ENCODE measurements at places on chromosomes 4 and X.

DNA sequence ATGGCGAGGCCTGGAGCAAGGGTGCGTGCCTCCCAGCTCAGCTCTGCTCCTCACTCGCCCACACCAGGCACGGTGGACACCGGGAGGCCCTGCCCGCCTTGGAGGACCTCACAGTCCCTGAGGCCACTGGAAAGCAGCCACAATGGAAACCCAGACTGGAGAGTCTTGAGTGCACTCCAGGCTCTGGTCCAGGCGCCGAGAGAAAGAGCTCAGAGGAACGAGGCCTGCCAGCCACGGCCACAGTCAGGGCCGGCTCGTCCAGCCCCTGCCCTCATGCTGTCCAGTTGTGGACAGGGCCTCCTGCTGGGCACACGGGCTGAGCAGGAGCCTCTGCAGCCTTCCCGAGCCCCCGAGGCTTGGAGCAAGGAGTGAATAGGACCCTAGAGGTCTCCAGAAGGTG, 53.3 kb upstream of the GRPEL1 start:
- no peak for DNase-seq

GRCh38 chr4:90113881-90114457, 13.2 kb upstream of the CCSER1 start:
- DNase-seq, result no peak

GRCh38 chrX:16786791-16787735, 797 bp downstream of the TXLNG start:
- no peak for DNase-seq

DNA sequence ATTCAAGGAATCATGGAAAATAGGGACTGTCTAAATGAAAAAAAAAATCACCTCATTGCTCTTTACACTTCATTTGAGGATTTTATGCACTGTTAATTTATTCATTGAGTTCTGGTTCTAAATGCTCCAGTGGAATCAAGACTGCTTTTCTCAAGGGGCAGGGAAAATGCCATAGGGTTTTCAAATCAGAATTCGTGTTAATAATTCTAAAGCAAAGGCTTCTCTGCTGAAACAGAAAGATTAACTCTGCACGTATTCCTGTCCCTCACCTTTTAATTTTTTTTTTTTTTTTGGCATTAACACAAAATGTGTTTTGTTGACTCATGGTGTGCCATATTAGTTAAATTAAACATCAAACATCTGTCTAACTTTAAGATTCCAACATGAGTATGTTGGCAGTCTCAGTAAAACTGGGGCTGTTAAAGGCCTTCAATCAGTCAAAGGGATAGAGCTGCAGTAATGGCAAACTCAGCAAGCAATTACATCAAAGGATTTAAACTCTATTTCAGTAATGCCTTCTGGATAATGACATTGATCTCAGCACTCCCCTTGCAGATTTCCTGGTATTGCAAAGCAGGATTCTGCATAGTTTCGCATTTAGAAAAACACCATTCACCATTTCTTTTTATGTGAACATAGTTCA, 878.1 kb downstream of the RAPGEF2 start:
- DNase-seq, result no peak

DNA sequence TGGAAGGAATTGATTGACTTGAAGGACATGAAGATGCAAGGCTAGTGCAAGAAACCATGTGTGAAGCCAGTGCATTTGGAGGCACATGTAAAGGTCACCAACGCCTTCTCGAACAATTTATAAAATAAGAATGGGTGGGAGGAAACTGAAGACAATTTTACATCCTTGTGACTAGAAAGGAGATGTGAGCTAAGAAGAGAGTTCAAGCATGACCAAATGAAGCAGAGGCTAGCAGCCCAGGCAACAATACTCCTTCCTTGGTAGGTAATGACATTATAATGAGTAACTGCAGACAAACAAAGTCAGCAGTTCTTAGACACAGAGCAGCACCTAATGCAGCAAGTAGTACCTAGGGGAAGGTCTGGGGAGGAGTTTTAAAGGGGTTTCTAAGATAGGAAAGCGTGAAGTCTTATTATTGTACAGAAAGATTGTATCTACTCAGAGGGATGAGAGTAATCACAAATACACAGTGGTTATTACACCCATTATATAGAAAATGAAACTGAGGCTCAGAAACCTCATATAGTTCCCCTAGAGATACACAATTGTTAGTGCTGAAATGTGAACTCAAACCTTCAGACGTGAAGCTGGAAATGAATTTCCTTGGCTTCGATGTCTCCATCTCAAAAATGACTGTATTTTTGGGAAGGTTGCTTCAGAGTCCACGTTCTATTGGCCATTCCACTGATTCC, 56.1 kb downstream of the ATXN3L start:
- DNase-seq, result no peak

DNA sequence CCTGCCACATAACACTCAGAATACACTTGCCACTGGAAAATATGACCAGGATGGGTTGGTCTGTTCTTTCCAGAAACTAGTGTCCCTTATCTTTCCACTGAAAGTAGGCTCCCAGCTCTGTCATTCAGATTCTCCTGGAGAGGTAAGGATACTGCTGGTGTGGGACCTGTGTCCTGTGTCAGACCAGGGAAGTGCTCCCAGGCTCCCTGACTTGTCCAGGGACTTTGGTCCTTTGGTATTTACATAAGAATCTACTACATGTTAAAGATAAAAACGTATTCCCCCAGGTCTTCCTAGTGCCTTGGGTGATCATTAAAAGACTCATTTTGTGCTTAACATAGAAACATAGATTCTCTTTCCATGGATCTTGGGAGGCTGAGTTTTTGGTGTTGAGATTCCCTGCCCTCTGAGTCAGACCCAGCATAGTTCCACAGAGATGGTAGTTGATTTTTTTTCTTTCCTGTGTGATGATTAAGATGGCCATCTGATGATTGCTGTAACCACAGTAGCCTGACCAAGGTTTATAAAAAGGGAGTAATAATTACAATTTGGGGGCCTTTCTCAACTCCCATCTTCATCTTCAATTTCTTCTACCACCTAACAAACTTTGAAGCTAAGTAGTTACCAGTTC, 159.8 kb upstream of the JADE1 start:
- no peak for DNase-seq

GRCh38 chr4:60655356-60655755, 544.8 kb upstream of the ADGRL3 start:
- no peak for DNase-seq

GRCh38 chr4:176886135-176886534, 93.4 kb upstream of the VEGFC start:
- no peak for DNase-seq

- DNase-seq, result no peak
These were observed 711.8 kb upstream of the FAM241A start for GRCh38 chr4:111433441-111433840.

DNA sequence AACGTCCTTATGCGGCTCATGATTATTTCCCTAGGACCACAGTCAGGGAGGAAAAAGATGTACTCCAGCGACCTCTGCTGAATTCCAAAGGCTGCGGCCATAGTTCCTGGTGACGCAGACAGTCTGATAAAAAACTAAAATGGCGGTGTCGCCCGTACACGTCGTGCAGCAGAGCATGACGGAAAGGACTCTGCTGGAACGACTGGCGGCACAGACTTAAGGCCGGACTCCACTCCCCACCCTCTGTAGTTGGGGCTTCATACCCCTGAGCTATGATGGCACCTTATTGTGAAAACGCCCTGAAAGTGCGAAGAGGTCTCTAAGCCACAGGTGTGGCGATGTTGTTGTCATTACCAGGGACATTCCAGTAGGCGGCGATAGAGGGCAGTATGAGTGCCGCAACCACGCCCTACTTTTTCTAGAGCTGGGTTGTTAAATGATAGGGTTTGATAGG, 90.0 kb upstream of the EDA2R start:
- DNase-seq, result no peak

GRCh38 chrX:41192880-41193279, 107.6 kb downstream of the USP9X start:
- DNase-seq, result no peak

DNA sequence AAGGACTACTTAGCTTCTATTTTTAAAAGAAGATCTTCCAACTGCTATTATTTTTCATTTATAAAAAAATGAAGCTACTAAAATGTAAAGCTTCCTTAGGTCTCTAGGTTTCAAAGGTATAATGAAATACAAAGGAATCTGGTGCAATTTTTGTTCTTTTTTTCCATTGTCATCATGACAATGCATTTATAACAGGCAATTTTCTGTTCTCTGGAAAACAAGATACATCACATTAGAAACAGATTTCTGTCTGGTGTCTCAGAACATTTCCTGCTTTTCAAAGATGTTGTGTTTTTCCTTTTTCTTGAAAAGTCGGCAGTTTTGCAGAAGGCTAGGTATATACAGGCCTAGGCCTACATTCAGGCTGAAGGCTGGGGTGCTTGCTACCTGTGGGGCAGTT, 63.6 kb upstream of the ATP8A1 start:
- DNase-seq, result no peak

DNA sequence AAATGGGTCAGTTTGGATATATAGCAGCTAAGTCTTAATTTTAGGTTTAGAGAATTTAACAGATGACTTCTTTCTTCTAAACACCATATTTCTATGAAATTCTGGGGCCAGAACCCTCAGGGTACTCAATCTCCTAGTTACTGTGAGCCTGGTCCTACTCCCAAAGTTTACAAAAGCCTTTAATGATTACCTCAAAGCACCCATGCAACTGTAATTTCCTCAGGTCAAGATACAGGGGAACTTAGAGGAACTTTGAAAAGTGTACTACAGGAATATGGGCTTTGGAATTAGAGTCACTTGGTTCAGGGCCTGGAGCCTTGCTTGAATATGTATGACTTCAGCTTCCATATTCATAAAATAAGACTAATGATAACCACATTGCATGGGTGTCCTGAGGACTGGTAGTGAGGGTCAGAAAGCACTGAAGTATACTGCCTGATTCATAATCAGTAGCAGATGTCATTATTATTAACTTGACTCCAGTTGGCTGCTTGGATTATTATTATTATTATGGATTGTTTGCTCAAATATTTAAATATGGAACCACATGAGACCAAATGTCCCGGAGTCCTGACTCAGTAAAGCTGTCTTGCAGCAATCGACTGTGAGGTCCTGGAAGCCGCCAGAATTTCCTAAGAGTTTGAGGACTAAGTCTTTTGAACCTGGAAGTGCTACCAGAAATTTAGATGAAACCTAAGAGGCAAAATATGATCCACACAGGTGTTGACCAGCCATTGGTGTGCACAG, 2.0 kb upstream of the ADH7 start:
- no peak for DNase-seq

- DNase-seq, result no peak
These were observed 267.2 kb upstream of the SLC7A11 start for GRCh38 chr4:138509346-138509745.

DNA sequence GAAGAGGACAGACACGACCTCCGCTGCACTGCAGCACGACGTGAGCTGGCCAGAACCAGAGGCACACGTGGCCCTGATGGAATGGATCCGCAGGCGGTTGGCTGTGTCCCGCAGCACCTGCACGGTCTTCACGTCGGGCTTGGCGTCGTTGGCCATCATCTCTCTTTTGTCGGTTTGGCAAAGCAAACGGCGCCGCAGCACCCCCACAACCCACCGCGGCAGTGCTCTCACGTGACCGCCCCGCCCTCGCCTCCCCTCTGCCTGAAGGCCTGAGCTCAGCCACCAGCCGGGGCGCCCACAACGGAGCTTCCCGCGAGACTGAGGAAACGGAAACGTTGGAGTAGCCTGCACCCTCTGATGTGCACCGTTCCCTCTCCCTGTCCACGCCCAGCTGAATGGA, at the start of gene TKTL2:
TKTL2 (minus strand) TSS at position 179 of the 400 bp plus-strand sequence; CDS start at position 159, 20 bp downstream.
- DNase-seq, result no peak

DNA sequence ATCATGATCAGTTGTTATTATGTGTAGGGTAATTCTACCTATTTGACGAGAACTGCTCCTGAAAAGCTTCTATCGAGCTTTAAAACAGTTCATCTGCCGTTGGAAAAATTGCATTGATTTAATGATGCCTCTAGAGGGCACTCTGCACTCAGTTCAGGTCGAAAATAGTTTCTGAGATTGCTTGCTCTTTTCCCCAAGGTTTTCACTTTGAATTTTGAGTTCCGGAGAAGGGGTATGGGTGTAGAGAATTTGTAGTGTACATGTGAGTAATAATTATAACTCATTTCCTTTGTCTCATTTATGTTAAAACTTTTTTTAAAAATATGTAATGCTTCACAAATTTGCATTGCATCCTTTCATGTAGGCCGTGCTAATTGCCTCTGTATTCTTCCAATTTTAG, 28.4 kb upstream of the TNIP3 start:
- DNase-seq, result no peak

- no peak for DNase-seq
These were observed 466.1 kb downstream of the IQCM start for GRCh38 chr4:149349541-149349940.

DNA sequence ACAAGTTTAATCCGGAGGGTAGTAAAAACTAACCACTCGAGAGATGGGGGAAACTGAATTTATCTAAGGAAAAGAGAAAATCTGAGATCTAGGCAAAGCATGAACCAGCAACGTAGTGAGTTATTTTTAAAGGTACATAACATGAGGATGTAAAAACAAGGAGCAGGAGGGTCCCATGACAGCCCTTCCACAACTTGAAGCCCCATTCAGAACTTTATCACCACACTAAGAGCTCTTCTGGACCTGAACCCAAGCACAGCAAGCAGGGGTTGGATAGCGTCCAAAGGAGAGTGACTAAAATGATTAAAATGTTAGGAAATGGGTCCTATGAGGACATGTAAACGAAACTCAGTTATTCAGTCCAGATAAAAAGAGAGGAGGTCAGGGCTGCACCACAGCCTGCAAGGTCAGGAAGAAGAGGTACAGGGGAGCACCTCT, 16.2 kb downstream of the SH3RF1 start:
- no peak for DNase-seq

GRCh38 chr4:8140915-8141314, 17.7 kb downstream of the ABLIM2 start:
- DNase-seq, result no peak

- DNase-seq, result no peak
These were observed 417.7 kb upstream of the GALNT7 start for GRCh38 chr4:172750910-172751309.

DNA sequence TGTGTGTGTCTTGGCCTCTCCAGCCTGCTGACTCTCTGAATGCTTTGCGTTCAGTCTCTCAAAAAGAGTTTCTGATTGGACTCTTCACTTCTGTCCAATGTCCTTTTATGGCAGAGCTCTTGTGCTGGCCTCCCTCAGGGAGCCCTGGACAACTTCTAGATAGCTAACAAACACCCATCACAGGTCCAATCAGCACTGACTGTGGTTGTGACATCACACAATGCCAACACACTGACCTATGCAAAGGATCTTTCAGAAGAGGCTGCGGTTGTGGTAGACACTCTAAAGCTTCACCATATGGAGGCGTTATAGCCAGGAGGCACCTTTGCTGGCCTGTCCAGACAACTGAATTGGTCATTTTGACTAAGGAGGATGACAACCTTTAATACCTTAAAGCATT, 53.8 kb upstream of the LSM6 start:
- no peak for DNase-seq
